K562 (cell line): ENCODE measurements at places on chromosomes 5 and 9. TPM values are rescaled to one million over a fixed set of nuclear protein-coding genes. Genes with fewer than 3 reads are reported as not detected.

GLIPR2 gene
- total RNA-seq: 3.8 and 4.7 TPM in 2 replicates

APBA1 gene
- total RNA-seq: 0.02 TPM in 1 of 2 replicates, not detected in the other

SLC27A6 gene
- 0.76 and 1.2 TPM in 2 replicates for total RNA-seq

UBE2QL1 gene
- not detected in 2 replicates for total RNA-seq

SPINK4 gene
- 0.80 TPM in 1 of 2 replicates, not detected in the other for total RNA-seq

PJA2 gene
- total RNA-seq: 43.1 and 43.7 TPM in 2 replicates

ZMAT2 gene
- total RNA-seq: 38.8 and 48.7 TPM in 2 replicates

DNA sequence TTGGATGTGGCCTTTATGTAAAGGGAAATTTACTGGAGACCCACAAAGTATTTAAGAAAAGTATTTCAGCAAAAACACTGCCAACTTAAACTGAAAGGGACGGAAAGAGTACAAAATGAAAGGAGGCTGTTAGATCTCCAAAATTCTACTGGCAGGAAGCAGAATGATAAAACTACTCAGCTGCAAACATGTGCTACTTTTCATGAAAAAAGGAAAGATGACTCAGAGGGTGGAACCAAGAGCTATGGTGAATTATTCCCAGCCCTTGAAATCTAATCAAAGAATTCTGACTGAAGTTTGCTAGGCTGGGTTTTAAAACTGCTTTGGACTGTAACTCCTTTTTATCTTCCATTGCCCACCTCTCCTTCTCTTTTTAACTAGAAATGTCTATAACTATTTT is 58.6 kb upstream of the ZBED3 start:
- H3K4me1 ChIP-seq: no peaks in the 10 kb centered on the region
- no peak overlapping the region for H3K27ac ChIP-seq
- no peak for DNase-seq

- H3K27me3 ChIP-seq: no peaks in the 10 kb centered on the region
- no peaks in the 10 kb centered on the region for H3K36me3 ChIP-seq
- no peak overlapping the region for H3K27ac ChIP-seq
These were observed 145.0 kb upstream of the SMC2 start for GRCh38 chr9:103949096-103949495.

GRCh38 chr9:10597801-10598200 is 15.0 kb downstream of the PTPRD start:
- no peaks in the 10 kb centered on the region for H3K36me3 ChIP-seq
- no peak overlapping the region for H3K27ac ChIP-seq
- H3K4me3 ChIP-seq: no peak overlapping the region
- no peaks in the 10 kb centered on the region for H3K4me1 ChIP-seq
- no peak for DNase-seq
- no peaks in the 10 kb centered on the region for H3K27me3 ChIP-seq

DNA sequence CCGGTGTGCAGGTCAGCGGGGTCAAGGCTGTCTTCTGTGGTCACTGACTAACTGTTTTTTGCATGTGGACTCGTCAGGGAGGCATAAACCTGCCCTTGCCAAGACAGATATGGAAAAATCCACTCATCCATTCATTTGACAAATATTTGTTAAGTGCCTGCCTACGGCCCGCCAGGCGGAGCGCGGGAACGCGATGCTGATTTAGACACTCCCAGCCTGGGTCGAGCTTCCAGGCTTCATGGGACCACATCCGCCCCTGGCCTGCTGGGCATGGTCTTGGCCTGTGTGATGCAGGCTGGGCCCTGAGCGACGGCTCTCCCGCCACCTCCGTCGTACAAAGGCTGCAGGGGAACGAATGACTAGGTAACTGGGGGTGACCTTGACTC is 18.1 kb downstream of the MYMK start:
- H3K36me3 ChIP-seq: no peaks in the 10 kb centered on the region
- no peak for DNase-seq
- H3K4me3 ChIP-seq: no peak overlapping the region
- H3K27ac ChIP-seq: no peak overlapping the region
- peaks cover 21% of the 10 kb centered on the region for H3K27me3 ChIP-seq

DNA sequence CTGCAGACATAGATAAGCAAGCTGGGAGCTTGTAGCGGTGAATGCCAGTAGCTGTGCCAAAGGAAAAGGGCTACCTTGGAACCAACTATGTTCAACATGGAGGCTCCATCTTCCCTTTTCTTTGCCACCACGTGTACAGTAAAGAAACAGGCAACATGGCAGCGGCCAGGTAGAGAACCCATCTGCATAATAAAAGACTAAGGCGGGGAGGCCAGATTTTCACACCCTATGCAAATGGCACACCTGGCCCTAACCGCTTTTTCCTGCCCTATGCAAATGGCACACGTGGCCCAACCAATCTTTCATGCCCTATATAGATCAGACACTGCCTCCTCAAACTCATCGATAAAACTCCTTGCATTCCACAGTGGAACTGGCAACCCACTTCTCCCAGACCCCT is 477.5 kb upstream of the EDIL3 start:
- H3K4me3 ChIP-seq: no peak overlapping the region
- no peaks in the 10 kb centered on the region for H3K36me3 ChIP-seq
- no peaks in the 10 kb centered on the region for H3K4me1 ChIP-seq
- DNase-seq: no peak

DNA sequence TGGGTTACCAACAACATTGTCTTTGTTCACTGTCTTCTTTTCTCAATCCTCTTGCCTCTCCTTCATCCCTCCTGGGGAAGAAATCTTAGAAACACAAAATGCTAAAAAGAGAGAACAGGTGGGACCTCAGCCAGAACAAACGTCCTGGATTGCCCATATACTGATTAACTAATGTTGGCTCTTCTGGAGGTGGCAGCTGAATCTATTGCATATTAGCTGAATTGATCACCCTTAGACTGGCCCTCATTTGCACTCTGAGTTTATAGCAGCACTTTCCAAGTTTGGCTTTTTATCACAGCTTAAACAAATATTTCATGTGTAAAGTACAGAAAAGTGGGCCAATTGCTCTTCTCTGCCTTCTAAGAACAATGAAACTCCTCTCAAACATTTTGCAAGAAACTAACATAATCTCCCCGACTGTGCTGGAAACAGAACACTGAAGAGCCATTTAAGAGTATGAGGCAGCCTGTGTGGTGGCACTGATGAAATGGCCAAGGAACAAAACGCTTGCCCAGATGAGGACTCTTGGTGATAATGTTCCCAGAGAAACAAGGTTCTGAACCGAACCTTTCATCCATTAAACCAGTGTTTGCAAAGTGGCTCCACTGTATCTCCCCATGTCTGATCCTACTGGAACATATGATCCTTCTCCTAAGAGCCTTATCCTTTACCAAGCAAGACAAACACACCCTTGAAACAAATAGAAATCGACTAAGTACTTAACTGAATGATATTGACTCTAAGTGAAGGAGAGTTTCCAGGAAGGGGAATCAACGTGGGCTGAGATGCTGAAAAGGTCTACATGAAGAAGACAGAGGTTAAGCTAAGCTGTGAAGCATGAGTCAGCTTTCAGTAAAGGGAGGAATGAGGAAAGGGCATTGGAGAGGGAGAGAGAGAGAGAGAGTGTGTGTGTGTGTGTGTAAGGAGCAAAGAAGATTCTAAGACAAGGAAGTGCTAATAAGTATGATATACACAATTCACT is 83.2 kb upstream of the LIFR start:
- no peak overlapping the region for H3K4me3 ChIP-seq
- H3K4me1 ChIP-seq: no peaks in the 10 kb centered on the region; the same call in 2 of the 3 replicates
- no peak for DNase-seq

GRCh38 chr9:36551910-36552309 is 20.8 kb upstream of the MELK start:
- H3K27ac ChIP-seq: no peak overlapping the region
- H3K4me1 ChIP-seq: no peaks in the 10 kb centered on the region; the same call in 2 of the 3 replicates
- H3K4me3 ChIP-seq: no peak overlapping the region

DNA sequence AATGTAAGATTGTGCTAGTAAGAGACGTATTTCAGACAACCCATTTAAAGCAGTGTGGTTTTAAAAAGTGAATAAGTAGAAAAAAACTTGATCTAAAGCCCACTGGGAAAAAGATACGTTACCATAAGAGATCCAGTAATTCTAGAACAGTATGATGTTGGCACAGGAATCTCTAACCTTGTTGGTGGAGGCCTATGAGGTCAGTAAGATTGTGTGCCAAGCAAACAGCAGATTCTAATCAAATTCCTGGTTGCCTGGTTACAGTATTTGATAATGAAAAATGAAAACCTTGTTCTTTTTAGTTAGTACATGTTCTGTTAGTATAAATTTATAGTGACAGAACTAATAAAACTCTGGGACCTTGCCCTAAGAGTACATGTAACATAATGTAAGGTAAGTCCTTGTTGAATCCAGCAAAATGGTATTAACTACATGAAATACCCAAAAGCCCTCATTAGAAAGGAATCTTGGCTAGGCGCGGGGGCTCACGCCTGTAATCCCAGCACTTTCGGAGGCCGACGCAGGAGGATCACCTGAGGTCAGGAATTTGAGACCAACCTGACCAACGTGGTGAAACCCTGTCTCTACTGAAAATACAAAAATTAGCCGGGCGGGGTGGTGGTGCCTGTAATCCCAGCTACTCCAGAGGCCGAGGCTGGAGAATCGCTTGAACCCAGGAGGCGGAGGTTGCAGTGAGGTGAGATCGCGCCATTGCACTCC is 33.2 kb upstream of the DMXL1 start:
- no peaks in the 10 kb centered on the region for H3K27me3 ChIP-seq
- H3K27ac ChIP-seq: no peak overlapping the region
- H3K4me1 ChIP-seq: no peaks in the 10 kb centered on the region
- H3K4me3 ChIP-seq: no peak overlapping the region
- DNase-seq: no peak

- peaks cover 4% of the 10 kb centered on the region; the same call in 2 of the 3 replicates for H3K27me3 ChIP-seq
- H3K4me3 ChIP-seq: no peak overlapping the region
- H3K27ac ChIP-seq: no peak overlapping the region
- H3K4me1 ChIP-seq: peaks cover 17% of the 10 kb centered on the region
- H3K36me3 ChIP-seq: no peaks in the 10 kb centered on the region
These were observed 205.0 kb upstream of the IER5L start for GRCh38 chr9:129383019-129383560.

GRCh38 chr5:1099926-1100663 is 11.8 kb downstream of the SLC12A7 start:
- DNase-seq: no peak
- H3K27me3 ChIP-seq: peaks cover 40% of the 10 kb centered on the region
- no peaks in the 10 kb centered on the region for H3K36me3 ChIP-seq
- H3K27ac ChIP-seq: no peak overlapping the region

DNA sequence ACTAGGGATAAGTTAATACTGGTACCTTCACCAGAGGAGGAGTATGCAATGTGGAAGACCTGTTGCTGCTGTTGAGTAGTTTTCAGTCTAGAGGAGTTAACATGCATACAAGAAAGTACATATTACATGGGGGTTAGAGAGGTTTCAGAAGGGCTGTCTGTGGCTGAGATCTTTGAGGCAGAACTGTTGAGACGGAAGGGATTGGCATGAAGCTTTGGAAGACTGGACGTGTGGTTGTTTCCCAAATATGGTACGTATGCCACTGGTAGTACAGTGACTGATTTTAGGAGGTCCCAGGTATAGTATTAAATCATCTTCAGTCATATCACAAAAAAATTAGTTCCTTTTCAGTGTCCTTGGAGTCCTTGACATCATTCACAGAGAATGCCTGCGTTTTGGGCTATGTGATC is 17.6 kb downstream of the TNFAIP8 start:
- no peak for DNase-seq
- H3K27me3 ChIP-seq: no peaks in the 10 kb centered on the region
- peaks cover 2% of the 10 kb centered on the region; the same call in 1 of the 3 replicates for H3K36me3 ChIP-seq
- H3K27ac ChIP-seq: no peak overlapping the region
- peaks cover 12% of the 10 kb centered on the region; the same call in 2 of the 3 replicates for H3K4me1 ChIP-seq

DNA sequence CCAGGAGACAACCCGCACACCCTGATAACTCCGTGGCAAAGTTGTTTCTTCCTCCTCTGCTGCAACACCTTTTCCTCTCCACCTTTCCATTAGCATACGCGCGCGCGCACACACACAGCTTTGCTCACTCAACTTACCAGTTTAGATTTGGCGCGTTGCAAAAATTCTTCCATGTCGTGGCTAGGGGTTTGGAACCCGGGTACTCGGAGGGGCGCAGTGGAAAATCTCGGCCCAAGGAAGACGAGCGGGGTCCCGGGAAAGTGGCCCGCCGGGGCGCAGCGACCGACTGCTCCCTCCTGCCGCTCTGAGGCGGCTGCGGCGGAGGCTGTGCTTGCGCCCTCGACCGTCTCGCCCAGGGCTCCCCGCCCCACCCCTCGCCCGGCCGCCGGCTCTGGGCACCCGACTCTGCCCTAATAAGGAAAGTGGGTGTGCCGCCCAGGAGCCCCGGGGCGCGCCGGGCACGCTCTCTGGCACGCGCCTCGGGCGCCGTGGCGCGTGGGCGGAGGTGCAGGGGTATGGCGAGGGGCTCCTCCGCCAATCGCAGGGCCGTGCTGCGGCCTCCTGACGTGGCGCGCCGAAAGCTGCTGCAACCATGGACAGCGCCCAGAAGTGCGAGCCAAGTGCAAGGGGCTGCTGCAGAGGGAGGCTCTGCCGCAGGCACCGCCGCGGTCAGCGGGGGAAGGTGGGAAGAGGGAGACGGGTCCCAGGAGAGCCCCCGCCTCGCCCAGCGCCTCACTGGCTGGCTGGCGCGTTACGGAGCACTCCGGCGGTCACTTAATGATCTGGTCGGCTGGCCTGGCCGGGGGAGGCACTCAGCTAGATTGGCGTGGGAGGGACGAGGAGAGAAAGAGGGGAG is at the start of gene PRUNE2:
TSS of gene PRUNE2 (minus strand) at position 324 of the 856 bp plus-strand sequence. CDS start at position 173, 151 bp downstream.
- H3K27me3 ChIP-seq: peaks cover 10% of the 10 kb centered on the region
- peak; percentile 5 for DNase-seq
- H3K4me1 ChIP-seq: no peaks in the 10 kb centered on the region
- no peaks in the 10 kb centered on the region for H3K36me3 ChIP-seq
- no peak within 1 kb of the TSS for H3K27ac ChIP-seq
- H3K4me3 ChIP-seq: no peak within 1 kb of the TSS
